ENCODE measurements at places on chromosomes 3 and 15.

DNA sequence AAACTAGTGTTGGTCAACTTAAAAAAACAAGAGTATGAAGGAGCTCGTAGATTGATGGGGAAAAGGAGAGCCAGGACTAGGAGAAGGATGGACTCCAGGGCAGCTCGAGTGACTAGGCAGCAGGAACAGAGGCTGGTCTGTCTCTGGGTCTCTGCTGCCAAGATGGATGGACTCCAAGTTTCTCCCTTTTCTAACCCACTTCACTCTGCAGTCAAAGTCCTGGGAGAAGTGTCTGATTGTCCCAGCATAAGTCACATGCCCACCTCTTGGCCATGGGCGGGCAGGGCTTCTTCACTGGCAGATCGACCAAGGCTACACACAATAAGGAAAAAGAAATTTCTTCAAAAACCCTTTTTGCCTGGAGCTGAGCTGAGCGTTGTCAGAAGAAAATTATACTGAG, 9.2 kb upstream of the EPB42 start:
- DNase-seq, result no peak

GRCh38 chr3:41173926-41174885, 25.1 kb upstream of the CTNNB1 start:
- no peak for DNase-seq

DNA sequence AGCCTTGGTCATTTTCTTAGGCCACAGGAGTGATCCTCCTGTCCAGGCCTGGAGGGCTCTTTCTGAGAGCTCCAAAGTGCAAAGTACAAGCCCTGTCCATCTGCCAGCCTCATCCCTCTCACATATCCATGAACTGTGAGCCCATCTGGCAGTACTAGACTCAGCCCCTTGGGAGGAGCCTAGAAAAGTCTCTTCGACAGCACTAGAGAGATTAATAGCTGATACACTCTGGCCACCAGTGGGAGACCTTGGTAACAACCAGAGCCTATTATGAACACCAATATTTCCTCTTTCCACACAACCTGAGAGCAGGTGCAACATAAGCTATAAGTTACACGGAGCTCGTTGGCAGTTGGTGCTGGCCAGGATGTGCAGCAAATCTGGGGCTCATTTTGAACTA, 59.5 kb upstream of the DCLK3 start:
- DNase-seq, result no peak

DNA sequence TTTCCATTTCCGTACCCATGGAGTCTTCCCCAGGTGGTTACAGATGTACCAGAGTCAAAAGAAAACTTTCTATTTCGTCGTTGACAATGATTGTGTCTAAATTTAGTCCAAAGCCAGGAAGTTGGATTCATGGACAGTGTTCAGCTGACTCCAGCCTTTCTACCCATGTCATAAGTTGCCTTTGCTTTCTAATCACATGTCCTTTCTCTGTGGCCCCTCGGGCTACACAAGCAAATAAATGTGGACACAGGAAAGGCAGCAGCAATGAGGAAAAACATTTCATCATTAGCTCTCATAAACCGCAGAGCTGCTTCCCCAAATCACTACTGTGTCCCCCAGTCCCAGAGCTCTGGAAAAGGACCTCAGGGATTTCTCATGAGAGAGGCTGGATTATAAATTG, 82.0 kb downstream of the USF3 start:
- DNase-seq, result no peak

GRCh38 chr3:42855547-42856380, 19.9 kb downstream of the CYP8B1 start:
- DNase-seq, result no peak

DNA sequence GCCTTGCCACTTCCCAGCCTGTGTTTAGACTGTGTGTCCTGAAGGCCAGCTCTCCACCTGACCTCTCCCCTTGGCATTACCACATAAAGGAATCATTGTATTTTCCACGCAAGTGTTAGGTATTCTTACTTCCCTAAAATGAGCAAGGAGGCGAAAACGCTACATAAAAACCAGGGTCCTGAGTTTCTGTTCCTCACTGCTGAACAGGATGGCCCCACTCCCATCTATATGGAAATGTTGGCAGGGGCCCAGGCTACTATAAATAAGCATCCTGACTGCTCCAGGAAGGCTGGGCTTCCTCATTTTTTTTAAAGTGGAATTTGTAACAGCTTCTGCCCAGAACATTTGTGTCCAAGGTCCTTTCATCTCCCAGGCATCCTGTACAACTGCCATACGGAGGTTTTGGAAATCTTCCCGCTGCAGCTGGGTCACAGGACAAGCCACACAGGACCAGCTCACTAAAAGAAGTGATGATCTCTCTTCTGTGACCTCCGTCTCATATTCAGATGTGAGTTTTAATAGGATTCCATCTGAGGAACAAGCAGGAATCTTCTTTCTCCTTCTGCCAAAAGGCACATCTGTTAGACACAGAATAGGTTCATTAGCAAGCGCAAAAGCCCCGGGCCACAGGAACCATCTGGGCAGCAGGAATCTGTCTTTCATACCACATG, 56.4 kb upstream of the LIMD1 start:
- no peak for DNase-seq

DNA sequence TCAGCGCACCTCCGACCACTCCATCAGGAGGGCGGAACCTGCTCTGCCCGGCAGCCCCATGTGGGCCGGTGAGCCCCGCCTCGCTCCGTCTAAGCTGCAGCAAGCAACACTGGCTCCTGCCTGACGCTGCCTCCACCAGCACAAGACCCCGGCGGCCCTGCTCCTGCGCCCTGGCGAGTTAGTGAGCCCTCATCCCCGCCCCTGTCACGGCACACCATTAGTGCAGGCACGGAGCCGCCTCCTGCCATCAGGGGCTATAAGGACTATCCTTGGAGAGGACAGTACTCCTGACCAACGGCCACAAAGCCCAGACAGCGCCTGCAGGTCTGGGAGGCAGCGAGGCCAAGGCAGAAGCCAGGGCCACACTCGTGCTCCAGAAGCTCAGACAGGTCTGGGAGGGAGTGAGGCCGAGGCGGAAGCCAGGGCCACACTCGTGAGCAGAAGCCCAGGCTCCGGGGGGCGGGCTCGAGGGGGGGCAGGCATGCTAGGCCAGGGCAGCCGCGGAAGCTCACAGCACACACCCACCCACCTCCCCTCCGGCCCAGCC, 39.4 kb downstream of the TNK2 start:
- no peak for DNase-seq

DNA sequence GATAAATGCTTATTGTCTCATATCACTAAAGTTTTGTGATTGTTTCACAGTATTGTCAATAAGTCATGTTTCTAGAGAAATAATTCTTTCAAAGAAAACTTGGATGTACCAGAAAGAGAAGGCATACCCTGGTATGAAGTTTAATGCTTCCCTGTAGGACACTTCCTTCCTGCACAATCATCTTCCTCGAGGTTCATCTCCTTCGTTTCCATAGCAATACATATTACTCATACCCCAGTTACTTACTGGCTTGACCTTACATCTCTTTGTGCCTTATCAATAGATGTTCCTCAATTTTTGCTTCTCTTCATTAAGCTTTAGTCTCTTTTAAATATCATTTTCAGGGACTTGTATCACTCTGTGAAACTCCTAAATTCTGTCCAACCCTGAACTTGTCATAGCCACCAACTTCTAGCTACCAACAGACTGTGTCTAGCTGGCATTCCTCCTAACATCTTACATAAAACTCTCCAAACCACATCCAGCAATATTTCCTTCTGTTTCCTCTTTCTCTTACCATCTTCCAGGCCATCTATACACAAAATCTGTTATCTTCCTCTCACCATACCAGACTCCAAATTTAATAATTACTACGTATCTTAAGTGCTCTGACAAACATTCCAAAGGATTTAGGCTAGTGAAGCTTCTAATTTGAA, 134.3 kb downstream of the GADL1 start:
- no peak for DNase-seq

DNA sequence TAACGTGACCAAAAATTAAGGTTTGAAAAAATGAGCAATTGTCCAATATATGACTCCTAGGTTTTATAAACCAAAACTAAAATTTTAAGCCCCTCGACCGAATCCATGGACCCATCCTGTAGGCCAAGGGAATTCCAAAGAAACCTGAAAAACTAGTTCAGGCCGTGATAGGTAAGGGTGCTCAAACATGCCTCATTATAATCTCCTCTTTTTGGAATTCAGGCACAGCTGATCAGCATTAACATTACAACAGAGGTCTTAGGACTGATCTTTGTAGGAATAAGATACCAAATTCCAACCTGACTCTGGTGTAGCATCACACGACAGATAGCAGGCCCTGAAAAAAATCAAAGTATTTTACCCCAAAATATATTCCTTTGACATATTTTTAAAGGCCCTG, 155.7 kb downstream of the NEK10 start:
- DNase-seq, result no peak

- no peak for DNase-seq
These were observed 35.7 kb downstream of the ZDHHC23 start for GRCh38 chr3:113983544-113983943.

- DNase-seq, result no peak
These were observed 39.1 kb downstream of the SLC9A9 start for GRCh38 chr3:143809121-143809621.

DNA sequence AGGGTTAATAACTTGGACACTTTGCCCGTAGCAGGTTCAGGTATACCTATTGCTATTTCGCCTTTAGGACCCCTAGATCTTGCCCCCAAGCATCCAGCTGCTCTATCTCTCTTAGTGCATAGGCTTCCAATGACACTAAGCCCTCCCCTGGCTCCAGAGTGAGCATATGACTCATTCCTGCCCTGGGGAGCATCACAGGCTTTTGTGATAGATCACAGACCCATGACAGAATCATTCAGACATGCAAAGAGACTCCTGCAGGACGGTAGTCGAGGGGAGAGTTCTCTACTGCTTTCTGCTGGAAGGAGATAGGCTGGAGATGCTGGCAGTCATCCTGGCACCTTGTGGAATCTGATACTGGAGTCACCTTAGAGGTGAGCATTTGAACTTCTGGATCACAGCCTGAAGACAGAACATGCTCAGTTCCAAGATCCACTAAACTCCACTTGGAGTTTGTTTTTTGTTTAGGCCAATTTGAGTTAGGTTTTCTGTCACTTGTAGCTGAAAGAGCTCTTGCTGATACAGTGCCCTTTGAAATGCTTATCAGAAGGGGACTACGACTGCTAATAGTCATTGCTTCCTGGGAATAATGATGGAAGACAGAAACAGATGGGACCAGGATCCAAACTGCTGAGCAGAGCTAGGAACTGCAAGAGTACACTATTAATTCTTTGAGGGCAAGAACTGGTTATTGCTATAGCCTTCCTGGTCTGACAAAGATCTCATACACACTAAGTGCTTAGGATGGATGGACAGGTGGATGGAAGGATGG, 11.0 kb downstream of the LYSMD2 start:
- no peak for DNase-seq

DNA sequence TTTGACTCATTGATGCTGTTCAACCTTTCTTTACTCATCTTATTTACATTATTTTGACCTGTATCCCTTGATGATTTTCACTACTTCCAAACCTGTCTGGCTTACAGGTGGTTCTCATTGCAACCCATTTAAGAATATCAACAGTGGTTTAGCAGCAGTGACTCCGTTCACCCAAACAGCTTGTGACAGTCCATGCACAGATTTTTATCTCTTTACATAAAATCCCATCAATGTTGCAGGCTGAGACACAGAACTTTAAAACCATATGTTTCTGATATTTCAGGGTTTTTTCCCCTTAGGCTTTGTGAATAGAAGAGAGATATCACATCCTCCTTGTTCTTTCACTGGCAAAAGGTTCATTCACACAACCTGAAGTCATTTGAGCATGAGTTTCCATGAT, 149.1 kb upstream of the CDIN1 start:
- DNase-seq, result no peak

- no peak for DNase-seq
These were observed 311.4 kb upstream of the SLITRK3 start for GRCh38 chr3:165507576-165507975.

DNA sequence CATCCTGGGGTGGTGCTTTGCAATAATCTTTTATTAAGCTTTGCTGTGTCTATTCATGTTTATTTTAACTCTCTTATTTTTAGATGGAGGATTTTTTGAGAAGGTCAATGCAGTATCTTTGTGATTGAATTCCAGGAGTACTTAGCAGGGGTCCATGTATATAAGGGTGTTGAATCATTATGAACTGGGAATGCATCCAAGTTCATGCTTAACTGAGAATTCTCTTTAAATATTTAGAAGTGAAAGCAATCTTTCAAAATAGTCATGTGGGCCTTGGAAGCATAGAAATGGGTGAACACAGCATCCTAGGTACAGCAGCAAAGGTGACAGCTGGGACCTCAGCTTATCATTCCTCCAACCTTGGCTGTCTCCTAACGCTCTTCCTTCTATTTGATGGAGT, 27.3 kb downstream of the SPTSSB start:
- DNase-seq, result no peak

DNA sequence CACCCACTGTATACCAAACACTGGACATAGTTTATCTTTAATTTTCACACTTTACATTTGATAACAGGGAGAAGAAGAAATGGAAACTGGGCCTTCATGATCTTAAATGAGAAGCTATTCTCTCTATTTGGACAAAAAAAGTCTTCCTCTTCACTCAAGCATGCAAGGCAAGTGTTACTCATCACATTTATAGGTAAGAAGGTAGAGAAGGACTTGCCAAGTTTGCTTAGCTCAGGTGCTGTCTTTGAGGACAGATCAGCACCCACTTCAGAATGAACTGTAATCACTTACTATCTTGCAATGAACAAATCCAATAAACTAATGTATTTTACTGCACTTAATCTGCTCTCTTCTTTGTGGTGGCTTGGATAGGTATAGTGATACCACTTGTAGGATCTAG, 1.1 kb upstream of the MYH15 start:
- DNase-seq, result no peak

- no peak for DNase-seq
These were observed 10.6 kb upstream of the CHD2 start for GRCh38 chr15:92889390-92890107.

- DNase-seq, result no peak
These were observed 232.2 kb downstream of the KLF13 start for GRCh38 chr15:31558840-31559239.

GRCh38 chr3:106117490-106117858, 248.7 kb upstream of the CBLB start:
- no peak for DNase-seq

DNA sequence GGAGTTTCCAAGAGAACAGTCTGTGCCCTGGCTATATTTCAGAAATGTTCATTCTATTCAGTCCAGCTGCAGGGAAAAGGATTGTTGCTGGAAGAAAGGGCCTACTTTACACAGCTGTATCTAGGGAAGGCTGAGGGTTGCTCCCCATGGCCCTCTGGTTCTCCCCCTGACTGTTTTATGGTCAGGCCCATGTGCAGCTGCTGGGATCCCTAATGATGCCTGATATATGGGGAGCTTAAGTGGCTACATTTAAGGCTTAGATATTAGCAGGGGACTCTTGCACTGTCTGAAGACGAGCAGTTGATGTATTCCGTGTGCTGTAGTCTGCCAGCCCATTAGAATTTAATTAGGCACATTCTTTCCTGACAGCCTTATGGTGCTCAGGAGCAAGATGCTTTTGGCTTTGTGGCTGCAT, 72.0 kb downstream of the FAM43A start:
- no peak for DNase-seq

- DNase-seq, result no peak
These were observed 109.0 kb downstream of the TLE3 start for GRCh38 chr15:69988541-69989225.

GRCh38 chr3:177186306-177186705, 11.0 kb downstream of the TBL1XR1 start:
- DNase-seq, result no peak

- no peak for DNase-seq
These were observed 23.3 kb downstream of the CBLB start for GRCh38 chr3:105845488-105845887.
